Activated CD4-positive, alpha-beta T cell treated with anti-CD3 and anti-CD28 coated beads for 24 hours (primary cell): ENCODE measurements at places on chromosomes 16 and 17.

GRCh38 chr16:28935924-28936783 is 4.4 kb downstream of the CD19 start:
- DNase-seq = peak; percentile 82

DNA sequence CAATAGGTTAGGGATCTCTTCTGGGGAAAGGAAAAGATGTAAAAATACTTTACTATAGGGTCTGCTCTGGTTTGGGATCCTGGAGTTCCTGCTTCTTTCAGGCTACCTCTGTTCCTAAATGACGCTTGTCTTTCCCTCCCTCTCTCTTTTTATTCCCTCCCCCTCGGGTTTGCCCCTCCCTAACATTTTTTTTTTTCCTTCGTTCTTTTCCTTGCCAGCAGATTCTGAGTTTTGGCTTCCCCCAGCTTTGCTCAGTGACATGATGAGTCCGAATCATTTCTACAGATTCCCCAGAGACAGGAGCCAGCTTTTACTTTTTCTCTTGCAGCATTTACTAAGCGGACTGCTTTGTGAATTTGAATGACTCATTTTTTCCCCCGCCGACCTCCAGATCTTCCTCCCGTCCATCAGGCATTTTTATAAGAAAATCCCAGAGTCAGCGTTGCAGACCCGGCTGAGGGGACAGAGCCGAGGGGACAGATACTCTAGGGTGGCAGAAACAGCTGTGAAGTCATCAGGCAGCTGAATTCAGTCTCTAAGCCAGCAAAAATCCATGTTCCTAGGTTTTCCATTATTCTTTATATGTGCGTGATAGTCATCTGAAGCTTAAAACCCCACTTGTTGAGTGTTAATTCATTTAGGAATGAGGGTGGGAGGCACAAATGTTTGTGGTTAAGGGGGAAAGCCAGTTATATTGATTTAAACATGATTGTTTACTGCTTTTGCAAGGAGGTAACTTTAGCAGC is at the start of gene TMEM100:
TMEM100 (minus strand) TSS at position 123 of the 746 bp plus-strand sequence. CDS start 1,794 bp downstream, outside the sequence.
- DNase-seq = no peak

DNA sequence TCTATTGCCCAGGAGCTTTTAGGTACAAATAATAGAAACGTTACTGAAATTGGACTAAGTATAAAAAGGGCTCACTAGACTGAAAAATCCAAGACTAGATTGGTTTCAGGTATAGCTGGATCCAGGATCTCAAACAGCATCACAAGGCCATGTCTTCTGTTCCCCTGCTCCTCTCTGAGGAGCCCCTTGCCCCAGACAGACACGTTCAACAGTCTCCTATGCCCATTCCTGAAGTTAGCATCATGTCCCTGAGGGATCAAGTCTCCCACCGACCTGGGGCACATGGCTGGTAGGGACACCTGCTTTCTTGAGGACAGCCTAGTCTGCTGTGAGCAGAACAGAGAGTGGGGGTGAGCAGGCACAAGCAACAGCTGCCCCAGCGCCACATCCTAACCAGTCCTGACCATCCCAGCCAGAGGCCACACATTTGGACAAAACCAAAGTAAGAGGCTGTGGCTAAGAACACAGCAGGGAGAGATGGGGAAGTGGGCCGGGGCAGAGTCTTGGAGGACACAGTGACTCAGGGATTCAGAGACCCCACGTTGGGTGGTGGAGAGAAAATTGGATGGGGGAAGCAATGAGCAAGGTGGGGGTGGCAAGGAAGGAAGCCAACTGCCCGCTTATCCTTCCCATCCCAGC is 10.5 kb upstream of the MMP2 start:
- DNase-seq = no peak

- no peak for DNase-seq
Measured at GRCh38 chr17:21149621-21150020, 22.9 kb downstream of the DHRS7B start.

GRCh38 chr16:51093726-51094280 is 57.3 kb downstream of the SALL1 start:
- no peak for DNase-seq

- no peak for DNase-seq
Measured at GRCh38 chr17:47423406-47424295, 99.9 kb downstream of the EFCAB13 start.

- DNase-seq = no peak
Measured at GRCh38 chr16:72895951-72896350, 152.0 kb downstream of the ZFHX3 start.

DNA sequence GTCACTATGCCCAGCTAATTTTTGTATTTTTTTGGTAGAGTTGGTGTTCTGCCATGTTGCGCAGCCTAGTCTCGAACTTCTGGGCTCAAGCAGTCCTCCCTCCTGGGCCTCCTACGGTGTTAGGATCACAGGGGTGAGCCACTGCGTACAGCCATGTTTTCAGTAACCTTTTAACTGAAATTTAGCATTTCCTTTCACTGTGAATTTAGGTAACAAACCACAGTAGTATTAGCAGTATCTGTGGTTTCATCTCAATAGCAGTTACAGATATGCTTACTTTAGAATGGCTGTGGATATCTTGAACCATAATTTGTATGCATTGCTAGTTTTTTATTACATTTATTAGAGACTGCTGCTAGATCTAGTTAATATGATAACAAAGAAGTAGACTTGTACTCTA is 4.3 kb upstream of the RANGRF start:
- DNase-seq = no peak

GRCh38 chr17:75108193-75108592 is 1.6 kb upstream of the ARMC7 start:
- DNase-seq = no peak

GRCh38 chr17:38704606-38705522 is at the start of gene MLLT6:
TSS of gene MLLT6 (plus strand) at chr17:38705273. CDS start at chr17:38705633, 360 bp downstream.
- peak; percentile 64 for DNase-seq

GRCh38 chr16:31038993-31039392 is 5.6 kb downstream of the STX4 start:
- no peak for DNase-seq

DNA sequence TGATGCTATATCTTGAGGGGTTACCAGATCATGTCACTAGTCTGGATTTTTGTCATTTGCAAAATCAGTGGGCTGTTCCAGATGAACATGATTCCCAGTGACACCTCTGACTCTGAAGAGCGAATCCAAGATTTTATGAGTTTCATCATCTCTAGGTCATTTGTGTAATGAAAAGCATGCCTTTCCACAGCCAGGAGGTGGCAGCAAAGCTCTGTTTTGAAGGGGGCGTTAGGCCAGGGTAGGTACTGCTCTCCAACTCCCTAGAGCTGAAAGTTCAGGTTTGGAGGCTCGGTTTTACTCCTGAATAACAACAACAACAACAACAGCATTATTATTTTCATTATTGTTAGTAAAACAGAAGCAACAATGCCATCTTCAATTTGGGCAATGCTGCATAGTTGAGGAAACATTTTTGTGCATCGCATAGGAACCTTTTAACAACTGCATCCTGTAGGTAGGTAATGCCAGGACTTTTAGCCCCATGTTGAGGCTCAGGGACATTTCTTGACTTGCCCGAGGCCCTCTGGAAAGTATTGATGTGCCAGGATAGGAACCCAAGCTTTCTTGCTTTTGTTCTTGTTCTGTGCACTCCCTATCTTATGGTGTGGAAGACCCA is 77.0 kb downstream of the MYH13 start:
- peak; percentile 9 for DNase-seq

DNA sequence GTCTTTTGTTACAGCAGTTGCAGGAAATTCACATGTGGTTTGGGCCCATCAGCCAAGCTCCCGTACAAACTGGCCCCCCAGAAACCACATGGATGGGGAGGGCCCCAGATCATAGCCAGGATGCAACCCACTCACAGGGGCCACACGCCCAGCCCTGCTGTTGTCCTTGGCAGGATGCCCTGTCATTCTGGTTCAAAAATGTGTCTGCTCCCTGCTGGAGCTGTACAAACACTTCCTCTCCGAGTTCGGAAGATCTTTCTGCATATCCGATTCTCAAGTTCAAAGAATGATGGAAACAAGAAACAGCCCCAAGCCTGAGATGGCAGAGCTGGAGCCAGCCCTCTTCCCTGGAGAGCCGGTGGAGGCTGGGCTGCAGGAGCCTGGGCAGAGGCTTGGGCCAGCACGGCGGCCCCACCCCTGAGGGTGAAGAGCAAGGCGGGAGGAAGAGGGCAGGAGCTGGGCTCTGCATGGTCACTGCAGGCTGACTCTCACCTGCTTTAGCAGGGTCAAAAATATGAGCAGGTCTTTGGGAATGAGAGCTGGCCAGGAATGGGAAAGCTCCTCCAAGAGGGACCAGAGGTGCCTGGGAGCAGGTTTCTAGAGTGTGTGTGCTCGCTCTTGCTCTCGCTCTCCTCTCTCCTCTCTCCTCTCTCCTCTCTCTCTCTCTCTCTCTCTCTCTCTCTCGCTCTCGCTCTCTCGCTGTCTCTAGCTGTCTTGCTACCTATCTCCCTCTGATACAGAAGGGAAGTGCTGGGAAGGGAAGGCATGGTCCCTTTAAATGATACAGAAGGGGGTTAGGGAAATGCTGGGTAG is 34.7 kb upstream of the ENPP7 start:
- DNase-seq = no peak

- DNase-seq = no peak
Measured at GRCh38 chr17:2366747-2367494, 29.6 kb downstream of the SGSM2 start.

GRCh38 chr16:31876951-31877828 is 3.6 kb downstream of the ZNF267 start:
- DNase-seq = no peak

DNA sequence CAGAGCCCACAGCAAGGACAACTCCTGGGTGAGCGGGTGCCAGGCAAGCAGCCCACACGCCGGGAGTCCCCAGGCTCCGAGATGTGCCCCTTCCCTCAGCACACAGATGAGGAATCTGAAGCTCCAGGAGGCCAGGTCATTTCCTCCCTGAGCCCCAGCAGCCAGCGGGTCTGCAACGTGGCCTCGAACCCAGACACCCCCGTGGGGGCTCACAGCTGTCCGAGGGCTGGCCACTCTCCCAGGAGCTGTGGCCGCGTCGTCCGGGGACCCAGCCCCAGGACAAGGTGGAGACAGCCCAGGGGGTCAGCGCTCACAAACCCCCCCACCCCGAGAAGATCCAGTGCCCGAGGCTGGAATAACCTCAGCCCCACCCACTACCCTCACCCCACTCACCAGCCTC is 17.4 kb upstream of the C1QTNF8 start:
- no peak for DNase-seq

- DNase-seq = no peak
Measured at GRCh38 chr17:73630531-73630930, 13.7 kb downstream of the SDK2 start.

DNA sequence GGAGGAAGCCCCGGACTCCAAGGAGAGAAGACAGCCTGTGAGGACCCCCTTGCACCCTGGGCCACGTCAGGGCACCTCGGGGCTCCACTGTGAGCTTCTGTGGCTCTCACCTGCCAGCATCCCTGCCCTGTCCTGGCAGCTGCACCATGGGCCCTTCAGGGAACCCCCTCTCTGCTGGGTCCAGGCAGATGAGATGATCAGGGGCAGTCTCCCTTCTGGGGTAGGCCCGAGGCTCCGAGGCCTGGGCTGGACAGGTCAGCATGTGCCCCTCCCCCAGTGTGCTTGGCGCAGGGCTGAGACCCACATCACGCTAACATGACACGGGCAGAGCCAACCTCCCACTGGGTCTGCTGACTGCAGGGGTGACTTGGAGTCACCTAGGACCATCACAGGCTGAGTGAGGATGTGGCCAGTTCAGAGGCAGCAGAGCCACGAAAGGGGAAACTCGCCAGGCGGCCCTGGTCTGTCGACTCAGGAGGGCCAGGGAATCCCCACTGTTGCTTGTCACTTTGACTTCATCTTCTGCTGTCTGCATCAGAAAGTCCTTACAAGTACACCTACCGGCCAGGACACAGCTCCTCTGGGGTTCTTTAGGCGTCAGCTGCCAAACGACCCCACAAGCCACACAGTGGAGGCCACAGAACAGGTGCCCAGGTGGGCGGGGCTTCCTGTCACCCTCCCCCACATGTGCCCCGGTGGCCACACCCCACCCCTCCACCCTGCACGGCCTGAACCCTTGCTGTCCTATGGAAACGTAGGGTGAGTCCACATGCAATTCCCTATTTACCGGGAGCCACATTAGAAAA is 2.2 kb downstream of the GALNS start:
- no peak for DNase-seq

DNA sequence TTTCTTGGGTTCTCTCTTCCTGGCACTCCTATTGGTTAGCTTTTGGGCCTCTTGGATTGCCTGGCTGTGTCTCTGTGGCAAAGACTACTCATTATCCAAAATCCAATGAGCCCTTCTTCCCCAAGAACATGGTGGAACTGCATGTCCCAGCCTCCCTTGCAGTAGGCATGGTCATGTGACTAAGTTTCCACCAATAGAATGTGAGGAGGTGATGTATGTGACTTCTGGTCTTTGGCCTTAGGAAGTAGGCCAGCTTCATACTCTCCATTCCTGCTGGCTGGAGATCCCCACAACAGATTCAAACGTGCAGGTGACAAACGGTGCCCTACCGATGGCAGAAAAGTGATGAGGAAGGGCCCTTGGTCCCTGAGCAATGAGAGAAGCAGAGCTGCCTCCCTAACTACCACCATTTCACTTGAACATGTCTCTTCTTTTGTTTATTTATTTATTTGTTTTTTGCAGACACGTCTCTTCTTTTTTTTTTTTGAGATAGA is 17.3 kb upstream of the SPN start:
- no peak for DNase-seq

DNA sequence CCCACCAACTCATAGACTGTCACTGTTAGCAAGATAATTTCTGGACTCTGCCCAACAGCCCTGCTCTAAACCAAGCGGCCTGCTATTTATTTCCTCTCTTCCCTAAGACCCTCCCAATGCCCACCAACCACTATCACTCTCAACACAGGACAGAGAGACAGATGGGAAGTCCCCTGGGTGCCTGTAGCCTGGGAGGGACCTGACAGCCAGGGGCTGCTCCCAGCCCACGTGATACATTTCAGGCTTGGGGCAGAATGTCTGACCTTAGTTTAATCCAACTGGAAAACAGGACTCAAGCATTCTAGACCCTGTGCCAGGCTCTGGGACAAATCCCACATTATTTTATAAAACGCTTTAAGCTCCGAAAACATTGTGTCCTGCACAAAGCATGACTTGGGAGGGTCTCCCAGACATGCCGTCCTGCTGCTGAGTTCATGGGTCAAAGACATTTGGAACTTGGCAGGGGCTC is 23.6 kb downstream of the XYLT1 start:
- no peak for DNase-seq

DNA sequence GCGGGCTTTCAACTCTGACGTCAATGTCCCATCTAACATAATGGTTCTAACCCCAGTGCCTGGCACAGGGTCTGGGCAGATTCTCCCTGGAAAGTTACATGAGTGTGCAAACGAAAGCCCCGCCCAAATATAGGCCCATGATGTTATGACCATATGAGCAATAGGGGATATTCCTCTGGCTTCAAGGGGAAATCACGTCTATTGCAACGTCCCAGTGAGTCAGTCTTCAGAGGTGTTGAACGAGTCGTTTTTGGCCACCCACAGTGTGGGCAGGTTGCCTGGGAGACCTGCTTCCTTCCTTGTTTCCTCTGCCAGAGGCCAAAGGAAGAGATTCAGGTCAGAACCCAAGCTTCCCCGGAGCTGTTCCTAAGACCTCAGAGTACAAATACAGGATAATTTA is 30.3 kb downstream of the PIK3R5 start:
- DNase-seq = peak; percentile 55

GRCh38 chr17:70563281-70563820 is 394.0 kb downstream of the KCNJ2 start:
- no peak for DNase-seq

- DNase-seq = no peak
Measured at GRCh38 chr17:28573040-28573380, 1.7 kb upstream of the PIGS start.

GRCh38 chr17:74502861-74503260 is 28.4 kb downstream of the CD300LB start:
- DNase-seq = no peak
